HT1080 (cell line): ENCODE measurements at places on chromosomes 3 and 15. TPM values are rescaled to one million over a fixed set of nuclear protein-coding genes. Genes with fewer than 3 reads are reported as not detected.

- no peak for DNase-seq
These were observed 628.2 kb downstream of the NR2F2 start for GRCh38 chr15:96958721-96959120.

- no peak for DNase-seq
These were observed 21.1 kb downstream of the GAP43 start for GRCh38 chr3:115644391-115644790.

- no peak for DNase-seq
These were observed 776.1 kb upstream of the SEMA6D start for GRCh38 chr15:46941241-46941640.

Gene ZNF501
- total RNA-seq: 0.07 TPM in 1 of 2 replicates, not detected in the other

Gene ZNF774
- 0.76 and 0.87 TPM in 2 replicates for total RNA-seq

Gene NTRK3
- 0.10 TPM in 1 of 2 replicates, not detected in the other for total RNA-seq
